ENCODE measurements at places on chromosomes 16 and 17.

GRCh38 chr16:15949210-15950160, at the start of gene ABCC1:
ABCC1 (plus strand) TSS chr16:15949616; CDS start chr16:15949752, 136 bp downstream.
- peak; percentile 59 for DNase-seq

DNA sequence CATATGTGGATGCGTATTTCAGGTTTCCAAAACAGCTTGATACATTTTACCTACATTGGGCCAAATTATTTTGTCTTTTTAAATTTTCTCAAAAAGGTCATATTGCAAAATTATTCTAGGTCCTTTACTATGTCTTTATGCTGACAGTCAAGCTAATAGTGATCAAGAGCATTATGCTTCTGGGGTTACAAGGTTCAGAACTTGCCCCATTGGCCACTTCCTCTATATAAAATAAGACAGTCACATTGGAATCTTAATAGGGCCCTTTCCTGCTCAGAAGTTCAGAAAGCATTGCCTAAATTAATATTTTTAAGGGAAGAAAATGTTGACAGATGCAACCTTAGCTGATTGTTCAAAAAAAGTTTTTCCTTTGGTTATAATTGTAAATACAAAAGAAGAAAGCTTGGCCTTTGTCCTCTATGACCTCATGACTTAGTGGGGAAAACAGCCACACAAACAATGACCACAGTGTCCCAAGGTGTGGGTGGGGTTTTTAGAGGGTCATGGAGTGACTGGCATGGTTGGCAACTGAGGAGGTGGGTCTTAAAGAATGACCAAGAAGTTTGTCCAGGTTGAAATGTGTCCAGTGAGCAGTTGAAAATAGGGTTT, 11.8 kb upstream of the RAB11FIP4 start:
- DNase-seq, result no peak

DNA sequence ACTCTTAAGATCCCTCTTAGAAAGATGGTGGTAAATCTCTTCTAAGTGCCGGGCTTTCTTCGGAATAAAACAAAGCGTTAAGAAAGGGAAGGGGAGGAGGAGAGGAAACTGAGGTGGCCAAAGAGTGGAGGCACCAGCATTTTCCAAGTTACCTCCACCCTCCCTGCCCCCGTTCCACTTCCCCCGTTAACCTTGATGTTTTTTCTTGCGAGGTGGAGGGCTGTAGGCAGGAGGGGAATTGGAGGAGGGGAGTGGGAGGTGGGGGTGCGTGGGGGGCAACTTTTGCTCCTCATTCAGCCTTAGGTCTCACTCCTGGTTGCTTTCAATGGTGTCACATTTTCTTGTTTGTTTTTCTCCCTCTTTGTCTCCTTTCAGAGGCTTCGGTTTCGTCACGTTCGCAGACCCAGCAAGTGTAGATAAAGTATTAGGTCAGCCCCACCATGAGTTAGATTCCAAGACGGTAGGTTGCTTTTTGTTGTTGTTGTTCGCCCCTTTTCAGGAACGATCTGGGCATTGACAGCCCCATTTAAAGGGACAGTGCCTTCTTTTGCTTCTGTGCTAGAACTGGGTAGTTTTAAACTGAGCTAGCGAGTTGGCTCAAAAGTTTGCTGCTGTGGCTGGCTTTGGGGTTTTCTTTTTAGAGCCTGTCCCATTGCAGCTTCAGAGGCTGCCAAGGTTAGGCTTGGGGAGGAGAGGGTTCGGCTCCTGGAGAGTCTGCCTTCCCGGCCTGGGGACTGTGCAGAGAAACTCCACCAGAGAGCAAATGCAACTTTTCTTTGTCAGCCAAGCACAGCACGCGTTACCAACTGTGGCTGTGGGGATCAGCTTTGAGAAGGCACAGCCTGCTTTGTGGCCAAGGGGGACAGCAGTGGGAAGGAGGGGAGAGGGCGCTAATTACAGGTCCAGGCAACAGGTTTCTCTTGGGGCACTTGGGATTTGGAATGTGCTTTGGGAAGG, 1.9 kb downstream of the MSI2 start:
- DNase-seq, result no peak

DNA sequence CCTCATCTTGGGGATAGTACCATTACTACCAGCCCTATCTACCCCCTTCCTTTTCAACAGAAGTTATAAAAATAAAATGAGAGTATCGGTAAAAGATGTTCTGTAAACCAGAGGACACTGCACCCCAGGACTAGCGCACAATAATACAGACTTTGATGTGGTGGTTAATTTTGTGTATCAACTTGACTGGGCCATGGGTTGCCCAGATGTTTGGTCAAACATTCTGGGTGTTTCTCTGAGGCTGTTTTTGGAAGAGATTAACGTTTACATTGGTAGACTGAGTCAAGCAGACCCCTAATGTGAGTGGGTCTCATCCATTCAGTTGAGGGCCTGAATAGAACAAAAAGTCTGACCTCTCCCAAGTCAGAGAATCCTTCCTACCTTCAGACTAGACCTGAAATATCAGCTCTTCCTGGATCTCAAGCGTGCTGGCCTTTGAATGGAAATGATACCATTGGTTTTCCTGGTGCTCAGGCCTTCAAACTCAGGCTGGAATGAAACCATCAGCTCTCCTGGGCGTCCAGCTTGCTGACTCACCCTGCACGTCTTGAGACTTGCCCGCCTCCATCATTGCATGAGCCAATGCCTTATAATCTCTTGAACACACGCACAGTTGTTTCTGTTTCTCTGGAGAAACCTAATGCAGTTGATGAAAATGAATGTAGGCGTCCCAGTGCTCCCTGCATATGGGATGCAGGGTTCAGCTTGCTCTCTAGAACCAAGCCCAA, 10.1 kb downstream of the MRM1 start:
- peak; percentile 95 for DNase-seq

GRCh38 chr16:15947983-15948509, 1.4 kb upstream of the ABCC1 start:
- DNase-seq, result no peak

DNA sequence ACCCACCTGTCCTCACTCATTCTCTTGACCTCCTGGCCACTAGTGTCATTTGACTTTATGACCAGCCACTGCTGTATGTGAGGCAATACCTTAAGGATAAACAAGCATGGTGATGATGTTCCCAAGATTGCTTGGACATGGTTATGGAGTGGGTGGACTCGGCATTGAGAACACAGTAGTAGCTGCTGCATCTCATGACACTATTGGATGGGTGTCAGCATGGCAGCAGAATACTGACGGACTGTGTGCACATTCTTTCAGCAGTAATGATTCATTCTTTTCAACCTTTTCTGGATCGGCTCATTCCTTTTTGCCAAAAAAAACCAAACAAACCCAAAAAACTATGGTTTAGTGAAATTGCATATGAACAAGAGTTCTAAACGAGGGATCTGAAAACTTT, 13.5 kb downstream of the SPECC1 start:
- no peak for DNase-seq

GRCh38 chr16:86919578-86920305, 341.4 kb downstream of the FOXL1 start:
- DNase-seq, result no peak

GRCh38 chr16:4954714-4955113, 3.4 kb upstream of the SEC14L5 start:
- DNase-seq, result no peak

- no peak for DNase-seq
These were observed 94.0 kb upstream of the METRNL start for GRCh38 chr17:82985428-82985805.

GRCh38 chr16:87028481-87029320, 288.5 kb downstream of the C16orf95 start:
- DNase-seq, result no peak

GRCh38 chr17:42653179-42654124, 5.6 kb upstream of the TUBG2 start:
- no peak for DNase-seq

DNA sequence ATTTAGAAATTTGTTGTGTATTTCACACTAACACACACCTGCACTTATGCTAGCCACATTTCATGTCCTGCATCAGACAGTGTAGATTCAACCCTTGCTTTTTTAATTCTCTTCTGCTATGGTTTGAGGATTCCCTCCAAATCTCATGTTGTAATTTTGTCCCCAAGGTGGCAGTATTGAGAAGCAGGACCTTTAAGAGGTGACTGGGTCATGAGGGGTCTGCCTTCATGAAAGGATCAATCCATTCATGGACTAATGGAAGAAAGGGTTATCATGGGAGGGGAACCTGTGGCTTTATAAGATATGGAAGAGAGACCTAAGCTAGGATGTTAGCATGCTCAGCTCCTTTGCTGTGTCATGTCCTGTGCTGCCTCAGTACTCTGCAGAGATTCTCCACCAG, 1032.2 kb downstream of the CDH11 start:
- peak; percentile 28 for DNase-seq

DNA sequence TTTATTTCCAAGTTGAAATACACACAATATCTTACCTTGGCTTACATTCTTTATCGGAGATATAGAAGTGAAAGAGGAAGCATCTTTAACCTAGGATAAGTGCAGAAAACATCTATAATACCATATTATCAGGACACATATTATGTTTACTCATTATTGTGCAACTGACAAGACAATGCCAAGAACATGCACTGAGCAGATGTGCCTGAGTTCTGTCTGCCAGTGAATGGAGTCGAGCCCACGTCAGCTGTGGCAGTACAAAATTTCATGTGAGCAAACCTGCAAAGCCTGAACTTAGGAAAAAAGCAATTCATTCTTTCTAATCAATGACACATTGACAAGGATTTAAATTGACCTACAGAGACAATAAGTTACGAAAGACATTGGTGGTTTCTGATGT, 154.4 kb downstream of the AXIN2 start:
- DNase-seq, result no peak

DNA sequence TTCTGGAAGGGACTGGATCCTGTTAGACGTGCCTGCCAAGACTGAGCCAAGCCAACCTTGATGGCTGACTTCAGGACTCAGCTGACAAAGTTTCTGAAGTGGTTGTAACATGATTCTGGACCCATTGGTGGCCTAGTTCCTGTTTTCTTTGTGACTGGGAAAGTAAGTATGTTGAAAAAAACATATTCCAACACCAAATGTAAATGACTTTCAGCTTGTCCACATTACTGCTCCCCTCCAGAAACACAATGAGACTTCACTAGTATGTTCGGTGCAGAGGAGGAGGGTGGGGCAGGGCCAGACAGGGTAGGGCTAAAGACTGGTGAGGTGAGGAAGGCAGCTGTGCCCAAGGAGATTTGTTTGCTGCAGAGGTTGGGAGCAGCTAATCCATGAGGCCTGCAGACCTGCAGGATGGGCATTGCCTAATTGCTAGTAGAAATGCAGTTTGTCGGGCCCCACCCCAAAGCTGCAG, 26.4 kb downstream of the NMT1 start:
- DNase-seq, result peak; percentile 55

- peak; percentile 52 for DNase-seq
These were observed 10.3 kb upstream of the ABCC12 start for GRCh38 chr16:48165961-48166578.

- no peak for DNase-seq
These were observed 2105.5 kb downstream of the TP53TG3F start for GRCh38 chr16:35564889-35565288.

DNA sequence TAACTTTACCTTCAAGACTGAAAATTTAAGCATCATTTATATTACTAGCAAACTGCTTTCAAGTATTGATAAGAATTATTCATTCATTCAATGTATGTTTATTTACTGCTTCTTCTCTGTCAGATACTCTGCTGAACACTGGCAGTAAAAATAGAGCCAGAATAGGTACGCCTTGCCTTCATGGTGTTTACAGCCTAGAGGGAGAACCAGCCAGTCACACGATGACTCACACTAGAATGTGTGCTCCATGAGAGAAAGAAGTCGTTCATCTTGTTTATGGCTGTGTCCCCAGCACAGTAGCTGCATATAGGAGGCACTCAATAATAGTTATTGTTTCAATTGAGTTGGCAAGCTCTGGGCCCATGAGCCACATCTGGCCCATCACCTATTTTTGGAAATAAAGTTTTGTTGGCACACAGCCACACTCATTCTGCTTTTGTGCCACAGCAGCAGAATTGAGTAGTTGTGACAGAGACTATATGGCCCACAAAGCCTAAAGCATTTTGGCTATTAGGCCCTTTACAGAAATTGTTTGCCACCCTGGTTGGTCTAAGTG, 84.2 kb downstream of the TMC6 start:
- peak; percentile 29 for DNase-seq

DNA sequence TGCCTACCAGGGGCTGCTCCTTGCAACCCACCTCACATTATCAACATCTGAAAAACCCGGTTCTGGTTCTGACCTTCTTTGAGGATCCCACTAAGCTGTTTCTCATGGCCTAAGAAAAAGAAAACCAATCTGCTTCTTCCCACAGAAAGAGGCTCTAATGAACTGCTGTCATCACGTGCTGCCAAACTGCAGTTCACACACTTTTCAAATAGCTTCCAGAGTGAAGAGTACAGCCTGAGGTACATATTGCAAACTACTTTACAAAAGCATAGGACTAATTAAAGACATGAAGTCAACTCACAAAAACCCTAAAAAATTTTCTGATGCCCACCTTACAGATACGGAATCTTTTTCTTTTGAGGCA, 36.7 kb downstream of the SMG6 start:
- DNase-seq, result no peak

GRCh38 chr16:19583665-19584300, 28.3 kb downstream of the VPS35L start:
- peak; percentile 71 for DNase-seq
